ENCODE measurements at places on chromosomes 1 and 21.

DNA sequence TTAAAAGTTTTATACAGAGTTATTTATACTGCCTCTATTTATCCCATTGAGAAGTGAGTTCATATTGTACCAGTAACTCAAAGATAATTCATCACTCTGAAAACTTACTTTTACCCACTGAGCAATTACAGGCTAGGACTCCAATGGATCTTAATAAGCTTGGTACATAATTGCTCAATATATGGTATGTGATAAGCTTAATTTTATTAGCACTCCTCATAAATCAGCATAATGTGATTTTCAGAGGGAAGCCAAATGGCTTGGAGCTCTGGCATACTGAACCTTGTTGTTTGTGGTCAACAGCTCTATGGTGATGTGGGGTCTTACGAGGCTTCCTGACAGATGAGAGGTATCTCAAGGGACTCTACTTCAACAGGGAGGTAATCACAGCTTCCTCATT lies 26.3 kb downstream of the ADAM30 start:
- no peak for DNase-seq

DNA sequence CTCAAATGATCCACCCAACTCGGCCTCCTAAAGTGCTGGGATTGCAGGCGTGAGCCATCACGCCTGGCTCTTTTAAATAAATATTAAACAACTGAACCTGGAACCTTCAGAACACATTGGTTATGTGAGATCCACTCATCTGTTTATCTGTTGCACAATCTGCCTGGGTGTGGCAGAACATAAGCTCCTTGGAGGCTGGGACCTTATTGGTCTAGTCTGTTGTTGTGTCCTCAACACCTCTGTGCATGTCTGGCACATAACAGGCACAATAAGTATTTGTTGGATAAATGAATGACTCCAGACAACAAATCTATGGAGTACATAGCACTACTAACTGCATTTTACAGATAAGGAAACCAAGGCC lies 4.1 kb upstream of the NBL1 start:
- DNase-seq = no peak

- no peak for DNase-seq
These were observed 102.4 kb downstream of the FAM78B start for GRCh38 chr1:166064313-166064926.

- no peak for DNase-seq
These were observed 12.0 kb downstream of the CREG1 start for GRCh38 chr1:167541610-167542009.

DNA sequence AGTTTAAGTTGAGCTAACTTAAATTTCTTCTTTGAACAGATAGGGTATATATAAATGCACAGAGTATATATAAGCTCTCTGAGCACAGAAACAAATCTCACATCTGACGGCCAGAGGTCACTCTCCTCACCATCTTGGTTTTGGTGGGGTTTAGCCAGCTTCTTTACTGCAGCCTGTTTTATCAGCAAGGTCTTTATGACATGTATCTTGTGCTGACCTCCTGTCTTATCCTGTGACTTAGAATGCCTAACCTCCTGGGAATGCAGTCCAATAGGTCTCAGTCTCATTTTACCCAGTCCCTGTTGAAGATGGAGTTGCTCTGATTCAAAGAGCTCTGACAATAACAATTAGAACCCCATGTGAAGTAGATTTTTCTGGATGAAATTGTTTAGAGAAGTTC lies 1.6 kb upstream of the MOV10 start:
- DNase-seq = no peak

GRCh38 chr1:39737546-39738169 lies 1.0 kb upstream of the PPIE start:
- DNase-seq = no peak

GRCh38 chr1:39214714-39214997 lies 10.2 kb downstream of the MACF1 start:
- DNase-seq = no peak

GRCh38 chr1:224223819-224224714 lies 41.0 kb downstream of the DEGS1 start:
- DNase-seq = no peak

DNA sequence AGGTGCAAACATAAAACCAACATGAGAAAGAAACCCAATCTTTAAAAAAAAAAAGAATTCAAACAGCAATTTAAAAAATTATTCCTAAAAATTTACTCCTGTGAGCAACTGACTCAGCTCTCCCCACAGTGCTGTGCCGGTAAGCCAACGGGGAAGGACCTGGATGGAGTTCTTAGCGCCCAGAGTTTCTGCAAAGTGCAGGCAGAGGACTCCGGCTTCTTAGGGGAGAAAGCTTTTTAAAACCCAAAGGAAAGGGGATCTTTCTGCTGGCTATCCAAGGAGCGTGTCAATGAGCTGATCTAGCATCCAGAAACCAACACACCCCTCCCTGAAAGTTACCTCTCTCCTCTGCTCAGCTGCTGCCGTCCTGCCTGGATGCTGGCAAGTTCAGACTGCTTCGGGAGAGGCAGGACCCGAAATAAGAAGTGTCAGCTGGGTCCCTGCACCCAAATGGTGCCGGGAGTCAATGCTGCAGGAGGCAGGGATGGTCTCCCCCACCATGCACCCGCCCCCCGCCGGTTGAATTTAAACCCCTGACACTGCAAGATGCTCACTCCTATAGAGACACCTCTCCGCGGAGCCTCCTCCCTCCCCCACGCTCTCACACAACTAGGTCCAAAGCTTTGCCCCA lies 32.2 kb upstream of the H6PD start:
- no peak for DNase-seq

DNA sequence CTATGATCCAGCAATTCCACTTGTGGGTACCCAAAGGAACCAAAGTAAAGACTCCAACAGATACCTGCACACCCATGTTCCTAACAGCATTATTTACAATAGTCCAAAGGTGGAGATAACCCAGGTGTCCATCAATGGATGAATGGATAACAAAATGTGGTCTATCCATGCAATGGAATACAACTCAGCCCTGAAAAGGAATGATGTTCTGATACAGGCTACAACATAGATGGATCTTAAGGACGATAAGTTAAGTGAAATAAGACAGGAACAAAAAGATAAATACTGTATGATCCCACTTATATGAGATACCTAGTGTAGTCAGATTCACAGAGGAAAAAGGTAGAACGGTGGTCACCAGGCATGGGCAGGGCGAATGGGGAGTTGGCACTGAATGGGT lies 69.7 kb downstream of the GNG4 start:
- DNase-seq = no peak

- no peak for DNase-seq
These were observed 71.2 kb downstream of the CASZ1 start for GRCh38 chr1:10724948-10725847.

DNA sequence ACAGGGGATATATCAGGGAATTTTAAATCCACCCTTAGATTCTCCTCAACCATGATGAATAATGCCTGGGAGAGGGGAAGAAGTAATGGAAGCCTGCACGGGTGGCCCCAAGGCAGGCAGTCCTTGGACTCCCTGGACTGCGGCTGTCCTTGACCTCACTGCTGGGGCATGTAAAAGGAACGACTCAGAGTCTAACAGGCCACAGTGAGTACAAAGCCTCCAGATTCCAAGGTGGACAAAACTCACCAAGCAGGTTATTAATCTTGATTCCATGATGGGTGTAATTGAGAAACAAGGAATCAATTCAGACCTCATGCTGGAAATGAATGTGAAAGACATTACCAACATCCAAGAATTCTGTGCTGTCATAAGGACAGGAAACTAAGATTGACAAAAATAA lies 13.0 kb upstream of the ARHGAP29 start:
- DNase-seq = no peak

- DNase-seq = no peak
These were observed 3.6 kb downstream of the TFF1 start for GRCh38 chr21:42362700-42363099.

- DNase-seq = no peak
These were observed 14.9 kb downstream of the TTC34 start for GRCh38 chr1:2786329-2787162.

DNA sequence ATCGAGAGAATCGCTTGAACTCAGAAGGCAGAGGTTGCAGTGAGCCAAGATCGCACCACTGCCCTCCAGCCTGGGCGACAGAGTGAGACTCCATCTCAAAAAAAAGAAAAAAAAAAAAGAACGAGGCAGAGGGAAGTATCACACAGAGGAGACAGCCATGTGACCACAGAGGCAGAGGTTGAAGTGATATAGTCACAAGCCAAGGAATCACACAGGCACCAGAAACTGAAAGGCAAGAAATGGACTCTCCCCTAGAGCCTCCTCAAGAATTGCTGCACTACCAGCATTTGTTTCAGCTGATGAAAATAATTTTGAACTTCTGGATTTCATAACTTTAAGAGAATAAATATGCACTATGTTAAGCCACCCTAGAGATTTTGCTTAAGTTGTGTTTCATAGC lies 459.6 kb downstream of the PTPRC start:
- no peak for DNase-seq
